ENCODE measurements at places on chromosomes 1 and 21.

DNA sequence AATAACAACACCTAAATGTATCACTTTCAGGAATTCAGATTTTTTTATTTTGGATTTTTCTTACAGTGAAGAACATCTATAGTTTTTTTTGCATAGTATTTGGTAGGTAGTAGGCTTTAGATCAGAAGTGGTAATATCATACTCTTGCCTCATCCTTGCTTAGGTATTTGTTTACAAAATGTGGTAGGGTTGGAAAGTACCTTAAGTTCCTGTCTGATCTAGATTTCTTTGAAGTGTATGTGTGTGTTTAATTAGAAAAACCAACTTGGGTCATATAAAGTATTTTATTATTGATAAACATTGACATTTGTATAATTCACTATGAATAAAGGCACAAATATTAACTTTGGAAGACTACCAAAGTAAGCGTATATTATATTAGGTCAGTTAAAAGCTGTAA lies 85.3 kb upstream of the GPR88 start:
- DNase-seq: no peak

DNA sequence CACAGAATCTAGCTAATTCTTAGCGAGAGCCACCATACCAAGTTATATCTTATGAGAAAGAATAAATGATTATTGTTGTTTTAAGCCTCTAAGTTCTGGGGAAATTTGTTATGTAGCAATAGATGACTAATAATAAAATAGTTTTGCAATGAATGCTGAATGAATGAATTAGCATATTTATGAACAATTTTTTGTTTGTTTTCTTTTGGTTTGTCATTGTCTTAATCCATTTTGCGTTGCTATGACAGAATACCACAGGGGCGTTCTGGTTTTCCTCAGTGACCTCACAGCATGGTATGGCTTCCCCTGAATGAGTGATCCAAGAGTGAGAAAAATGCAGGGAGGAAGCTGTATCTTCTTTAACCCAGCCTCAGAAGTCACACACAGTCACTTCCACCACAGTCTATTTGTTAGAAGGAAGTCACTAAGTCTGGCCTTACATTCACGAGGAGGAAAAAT lies 53.8 kb upstream of the HPDL start:
- DNase-seq: peak; percentile 80

DNA sequence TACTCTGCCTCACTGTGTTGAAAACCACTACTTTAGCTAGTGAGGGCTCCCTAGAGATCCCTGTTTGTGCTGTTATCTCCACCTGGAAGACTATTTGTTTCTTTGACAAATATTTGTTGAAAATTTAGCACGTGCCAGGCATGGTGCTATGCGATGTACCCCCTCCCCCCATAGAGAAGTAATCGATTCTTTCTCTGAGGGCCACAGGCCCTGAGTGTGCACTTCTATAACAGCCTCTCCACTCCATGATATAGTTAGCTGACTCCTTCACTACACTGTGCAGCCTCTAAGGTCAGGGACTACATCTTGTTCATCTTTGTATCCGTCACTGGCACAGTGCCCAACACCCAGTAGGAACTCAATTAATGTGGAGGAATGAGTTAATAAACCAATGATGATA lies 17.3 kb upstream of the RBM15 start:
- no peak for DNase-seq

DNA sequence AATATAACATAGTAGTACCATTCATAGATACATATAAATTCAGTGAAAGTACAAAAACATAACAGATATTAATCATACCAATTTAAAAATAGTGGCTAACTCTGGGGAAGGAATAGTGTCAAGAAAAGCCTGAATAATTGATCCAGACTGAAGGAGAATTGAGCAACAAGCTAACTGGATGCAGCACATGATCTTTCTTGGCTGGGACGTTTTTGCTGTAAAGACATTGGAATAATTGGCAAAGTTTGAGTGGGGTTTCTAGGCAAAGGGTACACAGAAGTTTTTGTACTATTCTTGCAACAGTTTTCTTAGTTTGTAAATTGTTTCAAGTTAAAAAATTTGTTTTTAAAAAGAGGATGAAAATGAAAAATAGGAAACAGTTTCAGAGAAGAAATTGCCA lies 2.6 kb upstream of the SH3GLB1 start:
- no peak for DNase-seq

DNA sequence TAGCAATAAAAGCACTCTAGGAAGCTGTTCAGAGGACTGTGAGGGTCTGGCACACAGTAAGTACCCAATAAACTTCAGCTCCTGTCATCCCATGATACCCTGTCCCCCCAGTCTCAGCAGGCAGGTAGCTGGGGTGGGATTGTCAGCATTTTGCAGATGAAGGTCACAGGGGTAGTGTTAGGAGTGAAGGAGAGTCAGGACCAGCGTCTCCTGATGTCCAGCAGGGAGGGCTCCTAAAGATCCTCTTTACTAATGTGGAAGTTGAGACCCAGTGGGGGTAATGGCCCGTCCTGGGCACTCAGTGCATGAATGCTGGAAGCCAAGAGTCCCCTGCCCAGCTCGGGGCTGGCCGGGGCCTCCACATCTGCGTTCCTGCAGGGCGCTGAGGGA lies 31.3 kb upstream of the EDN2 start:
- no peak for DNase-seq

DNA sequence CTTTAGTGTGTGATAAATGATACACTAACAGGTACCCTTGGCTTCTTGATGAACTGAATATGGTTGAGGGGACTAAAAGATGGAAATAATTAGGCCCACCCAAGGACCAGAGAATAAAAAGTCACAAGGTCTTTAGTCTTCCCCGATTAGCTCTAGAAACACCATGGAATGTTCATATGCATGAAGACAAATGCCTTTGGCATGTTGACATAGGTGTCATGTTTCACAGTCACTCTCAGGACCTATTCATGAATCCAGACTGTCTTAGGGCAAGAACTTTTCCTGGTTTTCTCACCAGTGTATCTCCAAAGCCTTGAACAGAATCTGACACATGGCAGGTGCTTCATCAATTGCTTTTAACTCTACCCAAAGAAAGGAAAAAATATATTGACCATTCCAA lies 412.8 kb downstream of the AJAP1 start:
- no peak for DNase-seq

GRCh38 chr1:46425726-46426125 lies 31.6 kb downstream of the FAAH start:
- peak; percentile 5 for DNase-seq

DNA sequence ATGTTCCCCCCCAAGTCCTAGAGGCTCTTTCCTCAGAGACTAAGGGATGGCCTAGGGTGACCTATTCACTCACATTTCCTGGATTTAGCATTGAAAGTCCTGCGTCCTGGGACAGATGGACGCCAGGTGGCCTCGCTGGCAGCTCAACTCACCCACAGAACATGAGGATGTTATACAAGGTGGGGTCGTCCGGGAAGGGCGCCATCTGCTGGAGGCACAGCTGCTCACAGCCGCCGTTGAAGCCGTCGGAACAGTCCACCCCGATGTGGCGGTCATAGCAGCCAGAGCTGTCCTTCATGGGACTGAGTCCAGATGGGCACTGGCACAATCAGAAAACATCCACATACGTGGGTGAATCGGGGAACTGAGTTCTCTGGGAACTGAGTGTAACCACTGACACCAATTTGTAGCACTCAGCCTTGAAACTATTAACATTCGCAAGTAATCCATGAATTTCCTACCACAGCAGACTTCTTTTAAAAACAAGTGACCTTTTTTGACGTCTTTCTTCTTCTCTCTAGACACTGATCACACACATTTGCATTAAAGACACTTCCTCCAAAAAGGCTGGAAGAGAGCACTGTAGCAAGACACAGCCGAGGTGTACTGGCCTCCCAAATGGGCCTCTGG lies 215.4 kb downstream of the ASTN1 start:
- peak; percentile 43 for DNase-seq

DNA sequence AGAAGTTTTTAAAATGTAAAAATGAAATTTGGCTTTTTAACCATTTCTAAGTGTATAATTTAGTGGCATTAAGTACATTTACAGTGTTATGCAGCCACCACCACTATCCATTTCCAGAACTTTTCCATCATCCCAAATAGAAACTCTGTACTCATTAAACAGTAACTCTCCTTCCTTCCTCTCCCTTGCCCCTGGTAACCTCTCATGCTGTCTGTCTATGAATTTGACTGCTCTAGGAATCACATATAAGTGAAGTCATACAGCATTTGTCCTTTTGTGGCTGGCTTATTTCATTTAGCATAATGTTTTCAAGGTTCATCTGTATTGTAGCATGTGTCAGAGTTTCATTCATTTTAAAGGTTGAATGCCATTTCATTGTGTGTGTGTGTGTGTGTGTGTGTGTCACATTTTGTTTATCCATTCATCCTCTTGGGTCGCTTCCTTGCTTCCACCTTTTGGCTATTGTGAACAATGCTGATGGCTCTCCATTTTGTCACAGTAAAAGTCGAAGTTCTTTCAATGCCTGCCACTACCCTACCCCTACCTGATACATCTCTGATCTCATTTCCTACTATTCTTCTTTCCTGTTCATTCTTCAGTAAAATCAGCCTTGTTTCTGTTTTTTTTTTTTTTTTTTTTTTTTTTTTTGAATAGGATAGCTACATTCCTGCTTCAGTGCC lies 45.3 kb downstream of the F3 start:
- DNase-seq: no peak

DNA sequence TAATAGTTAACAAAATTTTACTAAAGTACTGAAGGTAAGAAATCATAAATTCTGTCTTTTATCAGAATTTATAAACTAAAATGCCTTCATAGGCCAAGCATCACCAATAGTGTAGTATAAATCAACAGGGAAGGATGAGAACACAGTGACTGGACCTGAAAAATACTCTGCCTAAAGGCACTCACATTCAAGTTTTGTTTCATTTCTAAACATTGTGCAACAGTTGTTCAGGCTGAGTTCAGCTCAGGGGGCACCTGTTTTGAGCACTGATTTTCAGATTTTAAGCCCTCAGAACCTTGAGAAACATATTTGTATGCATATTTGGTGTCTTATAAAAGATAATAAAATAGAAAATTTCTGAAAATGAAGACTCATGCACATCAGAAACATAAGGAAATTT lies 12.4 kb downstream of the ACBD6 start:
- no peak for DNase-seq

DNA sequence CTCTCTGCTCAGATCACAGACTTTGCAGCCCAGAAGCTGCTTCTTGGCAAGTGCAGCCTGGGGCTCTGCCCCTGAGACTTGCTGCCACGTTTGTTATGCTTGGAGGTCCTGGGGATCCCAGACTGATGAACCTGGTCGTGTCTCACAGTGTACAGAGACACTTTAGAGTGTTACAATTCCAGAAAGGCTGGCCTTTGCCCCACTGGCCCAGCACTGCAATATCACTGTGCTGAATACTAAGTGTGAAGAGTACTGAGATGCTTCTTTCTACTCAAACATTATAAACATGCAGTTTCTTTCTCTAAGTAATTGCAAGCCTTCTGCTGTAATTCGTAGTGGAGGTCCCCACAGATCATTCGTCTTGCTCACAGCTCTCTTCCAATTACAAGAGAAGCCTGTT lies 133.2 kb downstream of the MAP3K21 start:
- no peak for DNase-seq

All from GM23248 (cell line).